ENCODE measurements at places on chromosomes 6 and 20. TPM values are rescaled to one million over a fixed set of nuclear protein-coding genes. Genes with fewer than 3 reads are reported as not detected.

DNA sequence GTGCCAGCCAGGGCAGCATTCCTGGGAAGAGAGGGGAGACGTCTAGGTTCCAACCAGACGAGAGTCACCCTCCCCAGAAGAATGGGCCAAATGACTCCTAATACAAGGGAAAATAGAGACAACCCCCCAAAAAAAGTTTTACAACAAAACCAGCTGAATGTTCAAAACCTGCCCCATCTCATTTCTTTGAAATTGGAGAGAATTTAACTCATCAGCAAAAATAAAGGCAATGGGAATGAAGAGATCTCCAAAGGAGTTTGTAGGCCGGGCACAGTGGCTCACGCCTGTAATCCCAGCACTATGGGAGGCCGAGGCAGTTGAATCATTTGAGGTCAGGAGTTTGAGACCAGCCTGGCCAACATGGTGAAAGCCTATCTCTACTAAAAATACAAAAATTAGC lies 9.7 kb upstream of the EMILIN3 start:
- no peak for DNase-seq

The DEFB127 gene
- polyA plus RNA-seq = not detected

GRCh38 chr6:36308514-36308913 lies 28.2 kb downstream of the BNIP5 start:
- no peak for DNase-seq

The ELOVL4 gene
- 3.2 TPM for polyA plus RNA-seq

The GSTA1 gene
- 1.0 TPM for polyA plus RNA-seq

DNA sequence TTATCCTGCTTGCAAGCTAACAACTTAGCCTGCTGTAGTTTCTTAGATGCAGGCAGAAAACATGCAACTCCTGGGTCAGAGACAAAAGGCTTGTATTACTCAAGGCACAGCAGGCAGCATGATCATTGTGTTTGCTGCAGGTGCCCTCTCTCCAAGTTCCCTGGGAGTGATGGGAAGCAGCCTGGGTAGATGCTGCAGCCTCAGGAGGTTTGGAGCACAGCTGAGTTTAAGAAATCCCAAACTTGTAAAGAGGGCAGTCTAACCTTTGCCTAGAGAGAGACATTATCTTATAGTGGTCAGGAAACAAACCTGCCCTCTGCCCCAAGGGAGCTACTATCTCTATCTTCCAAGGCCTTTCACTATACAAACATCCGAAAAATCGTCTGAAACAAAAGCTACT lies 61.1 kb downstream of the PFDN4 start:
- DNase-seq = no peak

DNA sequence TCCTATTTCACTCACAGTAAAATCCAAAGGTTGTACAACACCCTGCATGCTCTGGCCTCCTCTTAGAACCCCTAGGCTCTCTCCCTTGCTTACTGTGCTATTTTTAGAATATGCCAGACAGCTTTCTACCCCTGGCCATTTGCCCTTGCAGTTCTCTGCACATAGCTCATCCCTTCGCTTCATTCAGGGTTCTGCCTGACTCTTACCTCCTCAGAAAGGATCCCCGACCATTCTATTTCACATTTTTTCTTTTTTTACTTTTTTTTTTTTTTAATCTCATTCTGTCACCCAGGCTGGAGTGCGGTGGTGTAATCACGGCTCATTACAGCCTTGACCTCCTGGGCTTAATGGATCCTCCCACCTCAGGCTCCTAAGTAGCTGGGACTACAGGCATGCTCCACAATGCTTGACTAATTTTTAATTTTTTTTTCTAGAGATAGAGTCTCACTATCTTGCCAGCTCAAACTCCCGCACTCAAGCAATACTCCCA lies 33.6 kb downstream of the COMMD7 start:
- no peak for DNase-seq

DNA sequence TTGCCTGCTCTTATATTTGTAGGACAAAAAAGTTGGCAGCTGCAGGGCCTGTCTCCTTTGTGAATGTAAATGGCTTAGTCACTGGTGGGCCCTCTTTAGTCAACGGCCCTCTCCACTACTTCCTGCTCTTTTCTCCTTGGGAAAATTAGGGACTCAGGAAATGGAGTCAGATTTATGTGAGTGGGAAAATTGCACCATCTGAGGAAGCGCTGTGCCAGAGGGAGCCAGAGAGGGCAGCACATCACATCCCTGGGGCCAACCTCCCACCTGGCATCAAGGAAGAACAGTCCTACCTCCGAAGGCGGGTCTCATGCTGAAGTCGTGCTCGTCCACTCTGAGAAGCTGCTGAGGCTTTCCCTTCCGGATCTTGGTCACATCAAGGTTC lies 15.6 kb downstream of the GABRR2 start:
- DNase-seq = no peak

The RAE1 gene
- 58.3 TPM for polyA plus RNA-seq

Measured in left renal cortex interstitium (tissue), 4 donors.